Effector CD8-positive, alpha-beta T cell (primary cell): ENCODE measurements at places on chromosomes 2 and 18.

DNA sequence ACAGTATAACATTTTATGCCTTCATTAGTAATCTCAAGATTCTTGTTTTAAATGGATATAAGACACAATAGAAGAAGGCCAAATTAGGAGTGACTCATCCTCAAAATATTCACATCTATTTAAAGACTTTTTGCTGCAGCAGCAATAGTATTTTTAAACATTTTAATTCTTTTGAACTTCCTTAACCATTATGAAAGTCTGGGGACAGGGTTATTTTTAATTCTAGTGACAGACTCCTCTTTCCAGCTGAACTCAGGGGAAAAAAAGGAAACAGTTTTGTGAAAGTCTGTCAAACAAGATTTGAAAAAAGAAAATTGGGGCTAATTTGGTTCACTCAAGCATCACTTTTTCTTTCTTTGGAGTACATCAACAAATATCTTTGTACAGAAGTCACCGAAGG lies 541.8 kb downstream of the NUP35 start:
- DNase-seq, result no peak

DNA sequence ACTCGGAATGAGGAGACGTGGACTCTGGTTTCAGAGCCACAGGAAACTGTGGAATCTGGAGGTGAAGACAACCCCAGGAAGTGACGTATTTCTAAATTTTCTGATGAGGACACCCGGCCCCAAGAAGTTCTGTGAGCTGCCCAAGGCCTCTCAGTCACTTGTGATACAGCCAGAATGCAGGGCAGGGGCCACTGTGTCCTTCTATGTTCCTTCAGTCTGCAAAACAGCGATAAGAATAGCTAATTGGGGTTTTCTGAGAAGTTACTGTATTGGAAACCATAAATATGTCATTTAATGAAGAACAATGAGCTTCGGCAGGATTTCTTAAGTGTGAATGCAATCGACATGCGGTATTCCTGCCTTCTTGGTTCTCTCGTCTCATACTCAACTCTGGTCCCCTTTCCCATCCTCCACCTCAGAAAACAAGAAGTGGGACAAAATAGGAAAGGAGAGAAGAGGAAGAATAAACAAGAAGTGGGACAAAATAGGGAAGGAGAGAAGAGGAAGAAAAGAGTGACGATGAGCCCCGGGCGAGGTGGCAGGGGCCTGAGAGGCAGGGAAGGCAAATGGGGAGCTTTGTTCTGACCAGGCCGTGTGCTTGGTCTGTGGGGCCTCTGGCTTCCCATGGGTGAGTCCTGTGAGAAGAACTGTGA lies 282.0 kb upstream of the REV1 start:
- DNase-seq, result no peak

DNA sequence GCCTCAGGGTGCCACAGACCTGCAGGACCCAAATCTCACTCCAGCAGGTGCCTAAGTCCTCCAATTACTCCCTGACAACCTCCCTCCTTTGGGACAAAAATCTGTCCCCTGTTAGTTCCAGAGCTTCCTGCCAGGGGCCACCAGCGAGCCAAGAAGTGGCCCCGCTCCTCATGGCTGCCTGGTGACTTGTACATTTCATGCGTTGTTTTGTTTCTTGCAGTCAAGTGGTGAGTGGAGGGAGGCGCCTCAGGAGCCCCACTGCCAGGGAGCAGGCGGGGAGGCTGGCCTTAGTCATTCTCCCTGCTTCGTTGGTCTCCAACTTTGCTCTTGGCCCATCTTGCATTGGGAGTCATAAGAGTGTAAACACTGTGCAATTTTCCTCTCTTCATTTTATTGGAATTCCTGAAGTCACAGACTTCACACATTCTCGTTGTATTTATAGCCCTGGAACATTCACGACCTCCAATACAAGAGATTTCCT lies 81.3 kb downstream of the KCNF1 start:
- no peak for DNase-seq

DNA sequence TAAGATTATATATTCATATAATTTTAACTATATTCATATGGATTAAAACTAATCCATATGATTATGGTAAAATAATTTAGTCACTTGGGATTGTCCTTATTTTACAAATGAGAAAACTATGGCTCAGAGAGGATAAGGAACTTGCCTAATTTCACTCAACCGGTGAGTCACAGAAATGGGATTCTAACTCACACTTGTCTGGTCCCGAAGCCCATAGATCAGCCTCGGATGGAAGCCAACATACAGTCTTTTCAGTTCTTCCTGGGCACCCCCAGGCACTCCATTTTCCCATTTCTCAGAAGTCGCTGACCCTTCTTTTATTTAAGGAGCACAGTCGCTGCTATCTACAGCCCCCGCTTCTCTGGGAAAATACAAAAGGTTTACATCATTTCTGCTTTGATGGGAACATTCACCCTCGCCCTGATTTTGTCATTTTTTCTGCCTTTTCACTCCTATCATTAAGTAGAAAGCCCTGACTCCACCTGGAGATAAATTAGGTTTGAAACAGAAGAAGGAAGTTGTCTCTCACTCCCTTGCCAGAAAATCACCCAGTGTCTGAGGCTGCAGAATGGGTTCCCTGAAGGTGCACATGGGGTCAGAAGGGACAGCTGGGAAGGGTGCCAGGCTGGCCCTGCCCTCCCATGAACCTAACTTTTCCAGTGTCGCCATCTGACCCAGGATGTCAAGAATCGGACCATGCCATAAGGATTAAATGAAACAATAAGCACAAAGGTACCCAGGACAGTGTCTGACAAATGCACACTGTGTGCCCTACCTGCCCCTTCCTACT lies 36.6 kb downstream of the CYP1B1 start:
- DNase-seq, result no peak

- no peak for DNase-seq
Observed at GRCh38 chr2:177207101-177207500, 5.5 kb upstream of the HNRNPA3 start.

- DNase-seq, result no peak
Observed at GRCh38 chr2:120851116-120851773, 115.6 kb downstream of the GLI2 start.

- DNase-seq, result no peak
Observed at GRCh38 chr18:33472509-33472908, 32.0 kb upstream of the CCDC178 start.

DNA sequence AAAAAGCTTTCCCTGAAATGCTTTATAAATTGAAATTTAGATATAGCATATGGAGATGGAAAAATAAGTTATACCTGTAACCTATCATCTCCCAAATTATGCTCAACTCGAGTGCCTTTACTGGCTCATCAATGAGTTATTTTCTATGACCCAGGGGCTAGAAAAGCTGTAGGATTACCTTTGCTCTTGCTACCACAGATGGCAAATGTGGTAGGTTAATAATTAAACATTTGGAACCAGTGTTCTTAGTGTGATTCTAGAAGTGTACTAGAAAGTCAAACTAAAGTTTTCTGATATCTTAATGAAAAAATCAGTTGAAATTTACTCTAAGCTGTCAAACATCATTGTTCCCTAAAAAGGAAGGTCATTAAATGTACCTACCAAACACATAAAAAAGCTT lies 22.5 kb downstream of the ALS2 start:
- no peak for DNase-seq

DNA sequence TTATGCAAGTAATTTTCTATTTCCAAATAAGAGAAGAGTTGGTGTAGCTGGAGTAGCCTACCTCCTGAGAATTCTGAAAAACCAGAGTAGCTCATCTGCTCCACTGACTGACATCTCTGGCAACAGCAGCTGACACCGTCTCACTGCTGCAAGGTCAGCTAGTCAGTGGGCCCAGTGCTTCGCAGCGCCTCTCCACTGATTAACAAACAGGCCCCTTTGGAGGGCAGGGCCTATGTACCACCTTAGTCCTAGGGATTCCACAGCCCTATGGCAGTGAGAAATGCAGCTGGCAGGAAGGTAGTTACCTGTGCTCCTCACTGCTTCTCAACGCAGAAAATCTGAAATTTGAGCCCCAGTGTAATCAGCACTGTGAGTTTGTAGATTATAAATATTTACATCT lies 97.5 kb downstream of the DLGAP1 start:
- no peak for DNase-seq

DNA sequence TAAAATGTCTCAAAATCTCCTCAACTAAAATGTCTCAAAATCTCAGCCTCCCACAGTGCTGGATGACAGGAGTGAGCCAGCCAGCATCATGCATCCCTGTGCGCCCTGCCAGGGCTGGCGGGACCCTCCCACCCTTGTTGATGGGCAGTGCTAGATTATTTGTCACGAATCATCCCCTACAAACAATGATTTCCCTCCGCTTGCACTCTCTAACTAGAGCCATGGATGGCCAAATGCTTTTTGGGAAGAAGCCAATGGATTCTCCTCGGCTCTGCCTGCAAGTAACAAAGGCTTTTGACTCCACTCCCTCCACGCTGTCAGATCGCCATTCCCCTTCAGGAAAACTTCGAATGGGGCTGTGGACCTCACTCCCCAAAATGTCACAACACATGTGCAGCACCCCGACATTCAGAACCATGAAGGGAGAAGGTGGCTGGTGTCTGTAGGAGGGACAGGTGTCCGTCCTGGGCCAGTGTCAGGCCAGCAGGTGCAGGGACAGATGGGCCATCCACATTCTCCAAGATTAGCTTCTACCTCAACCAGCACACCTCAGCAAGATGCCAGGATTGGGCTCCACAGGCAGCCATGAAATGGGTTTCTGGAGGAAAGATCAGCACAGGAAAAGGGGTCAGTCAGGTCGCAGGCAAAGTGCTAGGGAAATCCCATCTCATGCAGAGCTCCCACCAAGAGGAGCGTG lies 11.5 kb downstream of the AMER3 start:
- DNase-seq, result no peak

DNA sequence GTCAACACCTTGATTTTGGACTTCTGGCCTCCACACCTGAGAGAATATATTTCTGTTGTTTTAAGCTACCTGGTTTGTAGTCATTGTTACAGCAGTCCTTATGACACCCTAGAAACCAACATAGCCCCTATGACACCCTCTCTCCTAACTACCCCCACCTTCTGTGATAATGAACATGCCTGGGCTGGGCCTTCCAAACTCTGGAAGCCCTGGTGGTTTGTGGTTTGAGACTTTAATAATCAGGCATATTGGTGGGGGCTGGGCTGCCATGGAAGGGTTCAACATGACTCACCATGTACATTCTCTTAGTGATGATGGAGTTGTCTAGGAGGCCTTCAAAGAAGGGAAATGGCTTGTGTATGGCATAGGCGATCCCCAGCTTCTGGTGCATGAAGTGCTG lies 3.3 kb downstream of the SP110 start:
- DNase-seq, result no peak

GRCh38 chr2:7916670-7917069 lies 765.2 kb upstream of the ID2 start:
- DNase-seq, result no peak

DNA sequence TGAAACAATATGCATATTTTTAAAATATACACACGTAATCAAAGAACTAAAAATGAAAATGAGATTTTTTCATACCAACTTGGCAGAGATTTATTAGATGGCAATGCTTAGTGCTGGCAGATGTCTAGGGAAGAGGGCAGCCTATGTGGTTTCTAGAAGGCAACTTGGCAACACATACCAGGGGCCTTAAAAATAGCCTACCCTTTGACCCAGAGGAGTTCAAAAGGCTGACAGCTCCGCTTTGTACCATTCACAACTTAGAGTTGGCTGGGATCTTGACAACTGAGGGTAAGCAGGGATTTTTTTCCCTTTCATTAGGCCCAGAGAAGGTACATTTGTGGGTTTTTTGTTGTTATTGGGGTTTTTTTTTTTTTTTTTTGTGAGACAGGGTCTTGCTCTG lies 26.4 kb upstream of the GPR55 start:
- DNase-seq, result no peak

DNA sequence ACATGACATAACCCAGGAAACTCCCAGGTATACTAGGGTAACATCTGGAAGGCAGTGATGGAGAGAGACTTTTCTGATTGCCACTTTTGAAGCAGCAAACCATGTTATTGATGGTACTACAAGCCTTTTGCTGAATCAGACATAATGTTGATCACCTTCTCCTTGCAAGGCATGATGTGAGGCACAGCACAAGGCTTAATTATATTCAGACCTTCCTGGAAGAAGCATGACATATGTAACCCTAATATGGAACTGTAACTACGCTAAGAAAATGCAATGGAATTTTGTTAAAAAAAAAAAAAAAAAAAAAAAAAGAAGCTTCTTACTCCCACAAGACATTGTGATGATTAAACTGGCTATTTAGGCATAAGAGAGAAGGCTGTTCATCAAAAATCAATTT lies 145.4 kb downstream of the ALK start:
- no peak for DNase-seq

DNA sequence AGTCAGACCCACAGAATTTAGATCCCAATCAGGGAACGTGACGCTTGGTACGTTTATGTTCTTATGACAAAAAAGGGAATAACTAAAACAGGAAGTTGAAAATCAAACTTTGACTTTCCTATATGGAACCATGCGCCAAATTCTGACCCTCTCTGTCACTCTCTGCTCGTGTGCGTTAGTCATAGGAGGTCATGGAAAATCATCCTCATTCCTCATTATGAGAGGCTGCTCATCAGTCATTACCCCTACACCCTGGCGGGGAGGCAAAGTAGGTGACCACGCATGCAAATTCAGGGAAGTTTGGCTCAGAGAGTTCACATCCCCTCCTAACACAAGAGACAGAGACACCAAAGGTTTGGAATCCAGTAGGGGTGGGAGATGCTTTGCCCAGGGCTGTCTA lies 15.5 kb downstream of the IL1F10 start:
- DNase-seq, result no peak

GRCh38 chr2:69046221-69046662 lies 33.3 kb downstream of the ANTXR1 start:
- DNase-seq, result no peak

GRCh38 chr18:46461993-46462392 lies 195.0 kb downstream of the LOXHD1 start:
- DNase-seq, result no peak

- DNase-seq, result no peak
Observed at GRCh38 chr2:145464866-145465265, 944.9 kb upstream of the ZEB2 start.

DNA sequence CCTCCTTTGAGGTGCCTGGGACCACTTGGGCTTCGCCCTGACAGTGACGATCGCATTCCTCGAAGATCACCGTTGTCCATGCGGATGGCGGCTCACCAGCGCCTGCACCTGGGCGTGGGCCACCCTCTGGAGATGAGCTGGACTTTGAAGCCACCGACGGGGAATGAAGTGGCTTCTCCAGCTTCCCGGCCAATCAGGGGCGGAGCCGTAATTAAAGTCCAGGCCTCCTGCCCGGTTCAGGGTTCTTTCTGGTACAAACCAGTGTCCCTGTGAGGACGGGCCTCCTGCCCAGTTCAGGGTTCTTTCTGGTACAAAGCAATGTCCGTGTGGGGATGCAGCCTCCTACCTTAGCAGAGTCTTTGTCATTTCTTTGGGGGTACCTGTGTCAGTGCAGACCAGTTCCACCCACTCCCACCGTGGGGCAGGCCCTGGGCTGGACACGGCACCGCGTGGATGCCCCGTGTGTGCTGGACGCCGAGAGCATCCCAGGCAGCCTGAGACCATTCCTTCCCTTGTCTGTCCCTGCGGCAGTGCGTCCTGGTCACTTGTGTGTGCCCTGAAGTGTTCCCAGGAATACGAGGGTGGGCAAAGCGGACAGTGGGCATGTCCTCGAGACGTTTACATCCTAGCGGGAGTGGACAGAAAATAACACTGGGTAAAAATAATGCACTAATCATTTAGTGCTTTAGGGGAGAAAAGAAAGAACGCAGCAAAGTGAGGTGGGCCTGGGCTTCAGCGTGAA lies 55.0 kb downstream of the KCNG2 start:
- DNase-seq, result no peak
